ENCODE measurements at places on chromosomes 5 and 9.

GRCh38 chr9:12730927-12731326 lies 37.7 kb downstream of the TYRP1 start:
- DNase-seq = no peak

DNA sequence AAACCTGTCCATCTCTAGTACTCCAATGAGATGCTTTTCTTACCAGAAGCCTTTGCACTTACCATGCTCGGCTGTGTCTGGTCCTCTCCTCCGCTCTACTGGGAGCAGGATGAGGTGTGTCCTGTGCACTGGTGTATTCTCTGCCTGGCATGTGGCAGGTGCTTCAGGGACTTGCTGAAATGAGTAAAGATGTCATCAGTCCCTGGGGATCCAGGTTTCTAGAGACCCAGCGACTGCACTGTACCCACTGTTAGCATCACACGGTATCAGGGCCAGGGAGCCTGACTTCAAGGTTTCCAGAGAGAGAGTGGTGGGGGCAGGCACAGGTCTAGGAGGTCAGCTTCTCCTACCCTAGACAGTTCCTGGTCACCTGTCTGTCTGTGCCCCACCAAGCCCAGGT lies 10.5 kb downstream of the PTTG1 start:
- no peak for DNase-seq

GRCh38 chr5:127650022-127650421 lies 1.1 kb downstream of the CTXN3 start:
- DNase-seq = no peak

- DNase-seq = no peak
Observed at GRCh38 chr9:78898234-78898633, 601.3 kb downstream of the PSAT1 start.

DNA sequence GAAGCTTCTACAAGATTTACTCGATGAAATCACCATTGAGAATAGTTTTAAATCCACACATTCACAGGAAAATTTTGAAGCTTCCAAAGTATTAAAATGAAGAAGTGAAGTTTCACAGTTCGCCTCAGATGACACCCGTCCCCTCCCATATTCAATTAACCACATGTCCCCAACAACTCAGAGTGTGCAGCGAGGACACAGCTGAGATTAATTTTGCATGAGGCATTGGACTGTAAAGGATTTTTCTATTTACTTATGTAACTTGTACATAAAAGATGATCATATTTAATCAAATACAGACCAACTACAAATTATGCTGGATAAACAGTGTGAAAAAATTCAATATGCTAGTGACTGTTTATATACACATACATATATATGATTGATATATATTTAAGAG lies 84.7 kb upstream of the OLFM1 start:
- no peak for DNase-seq

GRCh38 chr5:32254881-32255539 lies 57.7 kb downstream of the MTMR12 start:
- no peak for DNase-seq

All from NCI-H187 (cell line).